H9 (cell line): ENCODE measurements at places on chromosomes 7 and 10.

GRCh38 chr7:24962418-24962962, 17.5 kb downstream of the OSBPL3 start:
- no peak for DNase-seq

GRCh38 chr10:116111483-116112095, 161.4 kb downstream of the GFRA1 start:
- peak; percentile 30 for DNase-seq

GRCh38 chr7:128268233-128268632, 27.2 kb downstream of the LEP start:
- no peak for DNase-seq

GRCh38 chr10:29689001-29689400, 54.2 kb upstream of the SVIL start:
- DNase-seq, result no peak

DNA sequence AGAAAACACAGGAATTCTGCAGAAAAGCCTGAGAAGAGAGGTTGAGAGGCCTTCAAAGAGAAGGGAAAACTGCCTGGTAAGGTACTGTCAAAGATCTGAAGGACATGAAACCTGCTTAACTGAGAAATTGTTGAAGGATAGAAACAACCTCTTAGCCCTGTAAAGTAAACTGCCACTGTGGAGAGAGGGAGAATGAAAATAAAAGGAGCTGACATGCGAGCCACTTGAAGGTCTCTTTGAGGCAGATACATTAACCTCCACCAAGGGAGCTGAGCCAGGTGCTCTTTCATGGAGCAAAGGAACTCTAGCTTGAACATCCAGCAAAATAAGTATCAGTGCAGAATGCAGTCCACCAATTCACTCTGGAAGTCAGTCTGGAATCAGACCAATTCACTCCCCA, 108.8 kb upstream of the FEZF1 start:
- no peak for DNase-seq

- DNase-seq, result no peak
These were observed 74.0 kb downstream of the DOCK4 start for GRCh38 chr7:112132051-112132694.

- DNase-seq, result no peak
These were observed 142.1 kb downstream of the CDK14 start for GRCh38 chr7:90738249-90738648.

DNA sequence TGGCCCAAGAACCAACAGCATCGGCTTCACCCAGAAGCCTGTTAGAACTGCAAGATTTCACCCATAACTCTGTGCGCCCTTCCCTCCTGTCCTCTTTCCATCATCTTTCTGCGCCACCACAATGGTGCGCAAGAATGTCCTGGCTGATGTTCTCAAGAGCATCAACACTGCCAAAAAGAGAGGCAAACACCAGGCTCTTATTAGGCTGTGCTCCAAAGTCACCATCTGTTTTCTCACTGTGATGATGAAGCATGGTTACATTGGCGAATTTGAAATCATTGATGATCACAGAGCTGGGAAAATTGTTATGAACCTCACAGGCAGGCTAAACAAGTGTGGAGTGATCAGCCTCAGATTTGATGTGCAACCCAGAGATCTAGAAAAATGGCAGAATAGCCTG, 115.2 kb upstream of the FGFR2 start:
- no peak for DNase-seq

DNA sequence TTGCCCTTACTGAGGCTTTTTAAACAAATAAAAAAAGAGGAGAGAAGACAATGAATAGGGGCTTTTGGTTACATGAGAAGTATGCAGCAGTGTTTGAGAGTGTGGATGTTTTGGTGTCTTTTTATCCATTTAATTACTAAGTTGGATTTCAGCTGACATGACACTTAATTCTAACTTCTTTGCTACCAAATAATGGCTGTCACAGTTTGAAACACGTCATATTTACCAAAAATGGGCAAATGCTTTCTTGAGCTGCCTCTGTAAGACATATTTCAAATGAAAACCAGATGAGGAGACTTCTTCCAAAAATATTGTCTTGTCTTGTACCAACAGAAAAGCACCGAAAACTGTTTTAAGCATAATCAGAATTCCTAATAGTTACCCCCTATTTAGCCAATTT, 4.0 kb downstream of the ABCB4 start:
- DNase-seq, result no peak

DNA sequence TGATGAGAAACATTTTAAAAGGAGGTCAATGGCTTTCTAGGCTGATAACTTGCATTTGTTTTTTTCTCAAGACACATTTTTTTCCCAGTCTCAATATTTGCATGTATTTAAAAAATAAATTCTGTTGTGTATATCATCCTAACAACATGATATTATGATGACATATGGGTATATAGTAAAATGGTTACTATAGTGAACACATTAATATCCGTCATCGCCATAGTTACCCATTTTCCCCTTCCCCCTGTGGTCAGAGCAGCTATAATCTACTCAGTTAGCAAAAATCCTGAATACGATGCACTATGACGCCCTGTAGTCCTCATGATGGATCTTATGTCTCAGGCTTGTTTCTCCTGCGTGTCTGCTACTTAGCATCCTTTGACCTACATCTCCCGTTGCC, 60.9 kb upstream of the ZPBP start:
- no peak for DNase-seq

DNA sequence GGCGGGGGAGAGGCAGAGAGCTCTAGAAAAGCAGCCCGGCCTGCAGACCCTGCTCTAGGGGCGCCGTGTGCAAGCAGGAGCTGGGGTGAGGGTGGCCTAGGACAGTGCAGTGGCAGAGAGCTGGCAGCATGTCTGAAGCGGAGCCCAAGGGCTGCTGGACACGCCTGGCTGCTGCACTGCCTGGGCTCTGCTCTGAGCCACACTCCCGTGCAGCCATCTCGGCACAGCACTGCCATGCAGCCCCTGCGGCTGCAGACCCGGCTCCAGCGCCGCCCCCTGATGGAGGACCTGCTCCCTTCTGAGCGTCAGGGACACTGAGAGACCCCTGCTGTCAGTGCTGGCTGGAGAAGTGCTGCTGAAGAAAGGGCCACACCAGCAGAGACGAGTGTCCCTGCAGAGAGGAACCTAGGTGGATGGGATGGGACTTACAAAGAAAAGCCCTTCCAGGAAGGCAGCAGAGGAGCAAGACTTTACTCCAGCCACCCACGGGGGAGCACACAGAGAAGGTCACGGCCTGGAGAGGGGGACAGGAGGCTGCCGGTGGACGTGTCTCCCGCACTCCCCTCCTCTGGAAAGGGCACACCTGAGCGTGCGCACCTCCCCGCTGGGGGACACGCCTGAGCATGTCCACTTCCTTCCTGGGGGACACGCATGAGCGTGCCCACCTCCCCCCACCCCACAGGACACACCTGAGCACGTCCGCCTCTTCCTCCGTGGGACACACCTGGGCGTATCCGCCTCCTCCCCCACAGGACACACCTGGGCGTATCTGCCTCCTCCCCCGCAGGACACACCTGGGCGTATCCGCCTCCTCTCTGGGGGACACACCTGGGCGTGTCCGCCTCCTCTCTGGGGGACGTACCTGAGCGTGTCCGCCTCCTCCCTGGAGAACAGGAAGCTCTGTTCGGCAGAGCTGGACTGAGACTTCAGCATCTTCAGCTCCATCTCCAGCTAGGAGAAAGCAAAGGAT, 252.9 kb downstream of the MAD1L1 start:
- peak; percentile 80 for DNase-seq

GRCh38 chr7:47217570-47218360, 364.1 kb downstream of the TNS3 start:
- no peak for DNase-seq

DNA sequence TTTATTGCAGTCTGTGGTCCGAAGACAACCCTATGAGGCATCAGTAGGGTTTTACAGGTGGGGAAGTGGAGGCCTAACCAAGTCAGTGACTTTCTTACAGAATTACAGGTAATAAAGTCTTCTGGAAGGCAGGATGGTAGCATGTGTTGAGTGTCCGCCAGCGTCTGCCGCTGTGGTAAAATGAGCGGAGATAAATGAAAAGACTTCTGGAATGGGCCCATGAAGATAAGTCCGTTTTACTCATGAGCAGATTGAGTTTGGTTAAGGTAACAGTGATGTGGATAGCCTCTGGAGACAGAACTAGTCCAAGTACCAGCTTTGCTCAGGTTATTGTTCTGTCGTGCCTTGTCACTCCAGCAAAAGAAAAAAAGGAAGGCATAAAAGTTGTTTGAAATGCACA, 966 bp downstream of the FBH1 start:
- no peak for DNase-seq

GRCh38 chr7:130386876-130387275, 6.6 kb downstream of the CPA1 start:
- DNase-seq, result no peak

- DNase-seq, result no peak
These were observed 6.9 kb downstream of the BZW2 start for GRCh38 chr7:16652888-16653287.

- DNase-seq, result no peak
These were observed 30.0 kb upstream of the RAB11FIP2 start for GRCh38 chr10:118076705-118077104.

GRCh38 chr10:42615419-42615818, 23.0 kb downstream of the ZNF33B start:
- DNase-seq, result no peak

- DNase-seq, result no peak
These were observed 188.0 kb downstream of the CDCA7L start for GRCh38 chr7:21757537-21758282.

DNA sequence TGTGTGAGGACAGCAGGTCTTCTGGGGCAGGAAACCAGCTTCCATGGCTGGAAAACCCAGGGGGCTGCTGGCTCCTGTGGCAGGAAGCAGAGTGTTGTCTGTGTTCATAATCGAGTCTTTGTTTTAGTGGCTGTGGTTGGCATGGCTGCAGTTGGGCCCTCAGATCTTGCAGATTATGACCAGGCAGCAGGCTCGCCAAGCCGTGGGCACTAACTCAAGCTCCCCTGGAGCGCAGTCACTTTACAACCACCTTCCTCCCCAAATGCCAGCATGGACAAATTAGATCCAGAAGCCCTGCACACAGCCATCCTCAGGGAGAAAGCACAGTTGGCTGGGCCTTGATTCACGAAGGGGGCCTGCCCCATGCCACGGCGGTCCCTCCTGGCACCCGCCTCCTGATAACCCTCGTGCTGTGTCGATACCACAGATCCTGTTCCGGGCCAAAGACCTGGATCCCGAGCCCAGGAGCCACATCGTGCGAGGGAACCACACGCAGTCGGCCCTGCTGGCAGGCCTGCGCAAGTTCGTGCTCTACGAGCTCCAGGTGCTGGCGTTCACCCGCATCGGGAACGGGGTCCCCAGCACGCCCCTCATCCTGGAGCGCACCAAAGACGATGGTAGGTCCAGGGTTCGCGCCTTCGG, 552.5 kb upstream of the FOXK1 start:
- DNase-seq, result no peak

GRCh38 chr7:80097756-80098155, 36.9 kb upstream of the GNAI1 start:
- no peak for DNase-seq

GRCh38 chr7:117086788-117087187, 133.5 kb downstream of the ST7 start:
- no peak for DNase-seq

- DNase-seq, result peak; percentile 77
These were observed 98.9 kb downstream of the NEURL1 start for GRCh38 chr10:103592186-103593021.

DNA sequence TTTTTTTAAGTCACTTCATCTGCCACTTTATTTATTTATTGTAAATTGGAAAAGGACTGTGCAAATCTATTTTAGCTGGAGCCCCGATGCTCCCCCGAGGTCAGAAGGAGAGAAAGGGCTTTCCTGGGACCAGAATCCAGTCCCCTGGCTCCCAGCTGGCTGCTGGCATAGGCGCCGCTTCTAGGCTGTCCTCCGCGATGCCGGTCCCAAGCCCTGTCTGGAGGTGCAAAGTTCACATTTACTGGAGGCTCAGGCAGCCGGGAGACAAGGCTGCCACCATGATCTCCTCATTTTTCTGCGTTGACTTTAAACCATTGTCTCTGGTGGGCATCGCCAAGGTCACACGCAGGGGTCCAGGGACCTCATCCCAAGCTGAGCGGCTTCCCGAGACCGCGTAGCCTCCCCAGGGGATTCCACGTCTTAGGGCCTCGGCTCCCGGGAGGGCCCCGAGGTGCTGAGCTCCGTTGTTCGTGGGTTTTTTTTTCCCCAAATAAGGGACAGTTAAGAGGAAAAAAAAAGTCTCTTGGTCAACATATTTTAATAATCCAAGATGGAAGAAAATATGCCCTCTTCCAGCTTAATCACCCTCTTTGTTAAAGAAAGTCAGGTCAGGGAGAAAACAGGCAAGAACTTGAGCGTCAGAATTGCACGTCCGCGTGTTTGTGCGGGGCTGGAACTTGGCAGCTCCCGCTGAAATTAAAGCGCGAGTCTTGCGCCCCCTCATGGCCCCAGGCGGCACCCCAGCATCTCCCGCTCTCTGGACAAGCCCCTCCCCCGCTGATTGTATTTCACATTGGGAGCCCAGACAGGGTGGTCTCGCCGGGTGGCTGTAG, 11.9 kb downstream of the RGR start:
- peak; percentile 82 for DNase-seq

- no peak for DNase-seq
These were observed 79.6 kb upstream of the ANKRD1 start for GRCh38 chr10:91000470-91000869.
